Epithelial cell of proximal tubule (primary cell): ENCODE measurements at places on chromosomes 7 and 10. TPM values are rescaled to one million over a fixed set of nuclear protein-coding genes. Genes with fewer than 3 reads are reported as not detected.

ECHDC3 gene
- 20.2 and 26.3 TPM in 2 replicates for total RNA-seq

PIK3AP1 gene
- total RNA-seq: 4.1 and 4.2 TPM in 2 replicates

EN2 gene
- not detected in 2 replicates for total RNA-seq

- no peak for DNase-seq
Measured at GRCh38 chr7:116786791-116787443, 75.5 kb upstream of the CAPZA2 start.

GRCh38 chr7:98423043-98423442 is 22.2 kb upstream of the BAIAP2L1 start:
- DNase-seq: no peak

DNA sequence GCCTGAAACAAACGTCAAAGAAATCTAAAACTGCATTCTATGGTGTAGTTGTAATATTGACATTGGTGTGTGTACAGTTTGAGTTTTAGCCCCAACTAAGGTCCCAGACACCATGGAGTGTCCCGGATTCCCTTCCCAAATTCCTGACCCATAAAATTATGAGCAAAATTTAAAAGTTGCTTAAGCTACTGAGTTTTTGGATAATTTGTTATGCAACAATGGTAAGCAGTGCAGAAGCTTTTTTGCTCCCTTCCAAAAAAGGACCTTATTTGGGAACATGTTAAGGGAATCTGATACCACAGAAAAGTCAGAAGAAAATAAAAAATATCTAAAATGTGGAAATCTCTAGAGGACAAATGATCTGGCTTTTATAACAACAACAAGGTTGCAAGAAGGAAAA is 63.3 kb upstream of the KMT2E start:
- no peak for DNase-seq

DNA sequence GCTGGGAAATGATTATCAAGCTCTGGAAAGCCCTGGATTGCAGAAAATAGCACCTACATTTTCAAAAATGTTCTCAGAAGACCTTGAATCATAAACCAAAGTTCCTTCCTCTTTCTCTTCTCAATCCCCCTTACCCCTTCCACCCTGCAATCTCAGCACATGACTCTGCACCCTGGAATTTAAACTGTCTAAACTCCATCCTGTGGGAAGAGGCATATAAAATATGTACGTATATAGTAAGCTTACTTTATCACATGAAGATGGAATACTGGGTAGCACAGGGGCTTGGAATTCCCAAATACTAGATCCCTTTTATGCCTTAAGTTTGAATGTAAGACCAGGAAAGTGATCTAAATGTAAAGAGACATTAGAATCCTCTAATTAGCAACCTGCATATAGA is 7.7 kb downstream of the AGMO start:
- no peak for DNase-seq

GRCh38 chr7:130400120-130400572 is 19.9 kb downstream of the CPA1 start:
- no peak for DNase-seq

DNA sequence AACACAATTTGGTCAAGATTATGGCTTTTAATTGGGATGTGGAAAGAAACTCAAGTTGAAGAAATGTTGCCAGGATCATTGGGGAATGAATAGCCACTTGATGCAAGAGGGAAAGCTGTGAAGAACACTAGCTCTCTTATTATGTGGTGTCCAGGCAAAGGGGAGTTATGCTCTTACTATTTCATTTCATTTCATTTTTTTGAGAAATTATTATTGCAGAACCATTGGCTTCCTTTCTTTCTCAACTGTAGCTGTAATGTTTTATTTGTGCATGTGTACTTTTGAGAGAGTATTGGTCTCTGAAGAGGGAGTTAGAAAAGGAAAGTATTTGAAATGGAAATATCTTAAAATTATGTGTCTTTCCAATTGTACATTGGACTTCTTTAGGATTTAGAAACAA is 312.6 kb upstream of the BMPER start:
- no peak for DNase-seq

DNA sequence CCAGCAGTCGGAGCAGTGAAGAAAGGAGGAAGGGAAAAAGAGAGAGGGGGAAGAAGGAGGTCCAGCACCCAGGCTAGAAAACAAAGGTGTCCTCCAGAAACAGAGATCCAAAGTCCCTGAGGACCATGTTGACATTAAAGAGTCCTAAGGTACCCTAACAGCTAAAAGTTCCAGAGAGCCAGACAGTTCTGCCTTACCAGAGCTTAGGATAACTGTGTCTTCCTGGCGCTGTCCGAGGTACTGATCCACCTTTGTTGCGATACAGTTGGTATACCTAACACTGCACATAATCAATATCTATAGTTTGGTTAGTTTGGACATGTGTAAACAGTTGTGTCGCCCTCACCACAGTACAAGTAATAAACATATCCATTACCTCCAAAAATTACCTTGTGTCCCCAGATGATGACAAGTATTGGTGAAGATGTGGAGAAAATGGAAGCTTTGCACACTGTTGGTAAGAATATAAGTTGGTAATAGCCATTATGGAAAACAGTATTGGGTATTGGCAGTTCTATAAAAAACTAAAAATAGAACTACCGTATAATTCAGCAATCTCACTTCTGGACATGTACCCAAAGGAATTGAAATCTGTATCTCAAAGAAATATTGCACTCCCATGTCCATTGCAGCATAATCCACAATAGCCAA is 59.8 kb downstream of the GRID1 start:
- no peak for DNase-seq

- DNase-seq: no peak
Measured at GRCh38 chr7:35613150-35613549, 81.8 kb downstream of the HERPUD2 start.

CALY gene
- 1.5 TPM in 1 of 2 replicates, not detected in the other for total RNA-seq

DNA sequence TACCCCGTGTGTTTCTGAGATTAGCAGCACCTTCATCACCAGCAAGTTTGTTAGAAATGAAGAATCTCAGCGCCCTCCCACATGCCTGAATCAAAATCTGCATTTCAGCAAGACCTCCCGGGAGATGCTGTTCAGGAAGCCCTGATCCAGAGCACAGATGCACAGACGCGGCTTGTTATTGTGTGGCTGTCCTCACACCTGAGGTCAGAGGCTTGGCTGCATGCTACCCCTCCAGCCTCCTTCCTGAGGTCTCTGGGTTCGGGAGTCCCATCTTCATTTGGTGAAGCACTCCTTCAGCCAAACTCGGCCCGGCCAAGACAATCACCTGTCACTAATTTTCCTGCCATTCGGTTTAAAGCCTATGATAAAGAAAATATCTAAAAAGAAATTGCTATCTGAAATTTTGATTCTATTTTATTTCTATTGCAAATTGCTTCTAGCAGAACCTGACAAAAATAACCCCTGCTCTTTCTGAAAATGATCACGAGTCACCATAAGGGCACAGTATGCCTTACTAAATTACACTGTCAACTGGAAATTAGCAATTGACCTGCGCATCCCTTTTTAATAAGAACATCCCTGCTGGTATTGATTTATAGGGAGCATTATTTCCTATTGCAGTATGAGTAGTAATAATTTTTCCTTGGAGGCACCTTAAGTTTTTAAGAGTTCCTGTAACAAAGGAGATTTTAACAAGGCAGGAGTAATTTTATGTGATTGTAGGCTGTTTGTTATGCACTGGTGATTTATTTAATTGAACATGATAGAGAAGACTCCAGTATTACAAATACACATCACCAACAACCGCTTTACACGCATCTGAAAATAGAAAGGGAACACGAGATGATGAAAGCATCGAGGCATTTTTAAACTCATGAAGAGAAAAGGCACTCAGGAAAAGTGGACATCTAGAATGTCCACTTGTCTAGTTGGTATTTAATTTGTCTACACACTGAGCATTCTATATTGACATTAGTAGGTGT is 49.5 kb downstream of the VSTM2A start:
- no peak for DNase-seq

CYP3A7 gene
- 0.12 TPM in 1 of 2 replicates, not detected in the other for total RNA-seq

FAM25C gene
- 7.0 TPM in 1 of 2 replicates, not detected in the other for total RNA-seq

SYPL1 gene
- 62.2 and 64.5 TPM in 2 replicates for total RNA-seq

TAS2R41 gene
- total RNA-seq: not detected in 2 replicates

DNA sequence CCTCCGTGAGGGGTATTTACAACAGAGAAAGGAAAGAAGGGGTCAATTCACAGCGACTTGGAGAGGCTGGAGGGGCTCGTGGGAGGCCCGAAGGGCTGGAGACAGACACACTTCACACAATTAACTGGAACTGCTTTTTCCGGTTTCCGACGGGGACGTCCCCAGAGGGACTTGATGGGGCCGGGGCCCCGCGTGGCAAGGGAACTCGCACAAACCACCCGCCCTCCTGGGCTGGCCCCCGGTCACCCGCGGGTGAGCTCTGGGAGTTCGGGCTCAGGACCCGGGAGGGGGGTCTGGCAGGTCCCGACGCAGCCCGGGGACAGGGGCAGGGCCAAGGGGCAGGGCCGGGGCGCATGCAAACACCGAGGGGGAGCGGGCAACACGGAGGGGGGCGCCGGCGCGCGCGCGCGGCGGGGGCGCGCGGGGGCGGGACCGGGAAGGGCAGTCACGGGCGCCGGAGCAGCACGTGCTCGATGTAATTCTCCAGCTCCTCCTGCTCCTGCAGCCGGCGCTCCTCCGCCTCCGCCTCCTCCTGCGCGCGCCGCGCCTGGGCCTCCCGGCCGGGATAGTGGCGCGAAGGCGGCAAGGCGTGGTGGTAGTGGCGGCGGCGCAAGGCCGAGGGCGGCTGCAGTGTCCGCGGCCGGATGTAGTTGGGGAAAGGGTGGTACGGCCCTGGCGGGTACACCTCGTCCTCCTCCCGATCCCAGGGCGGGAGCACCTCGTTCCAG is 2.7 kb downstream of the VGF start:
- no peak for DNase-seq

SH3PXD2A gene
- 4.8 and 5.8 TPM in 2 replicates for total RNA-seq

ZNF727 gene
- not detected in 2 replicates for total RNA-seq

- no peak for DNase-seq
Measured at GRCh38 chr7:44244282-44244681, 43.5 kb downstream of the YKT6 start.

DNA sequence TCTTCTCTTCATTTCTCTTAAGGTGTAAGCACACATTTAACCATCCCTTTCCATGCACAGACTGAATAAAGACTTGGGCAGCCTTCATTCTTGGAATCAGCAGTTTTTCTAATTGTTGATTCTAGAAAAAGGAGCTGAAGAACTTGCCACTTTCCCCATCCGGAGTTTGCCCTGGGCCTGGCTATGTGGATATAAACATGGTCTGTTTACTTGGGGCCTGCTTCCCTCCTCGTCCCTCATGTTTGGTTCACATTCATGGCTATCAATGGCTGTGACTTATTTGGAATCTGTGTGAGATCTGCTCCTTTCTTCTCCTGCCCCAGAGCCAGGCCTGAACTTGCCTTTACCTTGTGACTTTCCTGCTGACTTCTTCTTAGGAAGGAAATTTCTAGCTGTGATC is 199.3 kb downstream of the LRMDA start:
- no peak for DNase-seq

GRCh38 chr7:128937647-128938543 is at the start of gene IRF5:
TSS of gene IRF5 (plus strand) at chr7:128937927. CDS start at chr7:128942082, 4,155 bp downstream.
- DNase-seq: no peak

DNA sequence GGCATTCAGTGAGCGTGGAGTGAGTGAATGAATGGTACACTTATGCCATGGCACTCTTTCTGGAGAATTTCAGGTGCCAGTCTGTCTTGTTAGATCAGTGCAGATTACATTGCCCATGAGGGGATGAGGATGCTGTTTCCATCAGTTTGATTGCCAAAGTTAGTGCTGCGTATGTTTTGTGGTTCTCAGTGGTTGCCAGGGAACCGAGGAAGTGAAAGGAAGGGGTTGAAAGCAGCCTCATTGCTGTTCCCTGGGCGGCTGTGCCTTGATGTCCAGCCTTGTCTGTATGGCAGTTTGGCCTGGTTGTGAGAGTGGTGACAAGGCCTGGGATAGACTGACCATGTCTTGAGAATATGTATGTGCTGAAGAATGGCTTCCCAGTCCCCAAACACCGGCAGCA is 30.2 kb downstream of the WBP1L start:
- DNase-seq: no peak

- DNase-seq: no peak
Measured at GRCh38 chr10:24813856-24814255, 90.2 kb upstream of the ARHGAP21 start.

- DNase-seq: peak; percentile 94
Measured at GRCh38 chr10:3805201-3805790, 20.3 kb upstream of the KLF6 start.

- DNase-seq: no peak
Measured at GRCh38 chr10:124262234-124262865, 156.4 kb downstream of the OAT start.

MYPN gene
- 0.36 and 0.98 TPM in 2 replicates for total RNA-seq

ASZ1 gene
- total RNA-seq: not detected in 2 replicates

FAM20C gene
- 84.2 and 85.0 TPM in 2 replicates for total RNA-seq

DNA sequence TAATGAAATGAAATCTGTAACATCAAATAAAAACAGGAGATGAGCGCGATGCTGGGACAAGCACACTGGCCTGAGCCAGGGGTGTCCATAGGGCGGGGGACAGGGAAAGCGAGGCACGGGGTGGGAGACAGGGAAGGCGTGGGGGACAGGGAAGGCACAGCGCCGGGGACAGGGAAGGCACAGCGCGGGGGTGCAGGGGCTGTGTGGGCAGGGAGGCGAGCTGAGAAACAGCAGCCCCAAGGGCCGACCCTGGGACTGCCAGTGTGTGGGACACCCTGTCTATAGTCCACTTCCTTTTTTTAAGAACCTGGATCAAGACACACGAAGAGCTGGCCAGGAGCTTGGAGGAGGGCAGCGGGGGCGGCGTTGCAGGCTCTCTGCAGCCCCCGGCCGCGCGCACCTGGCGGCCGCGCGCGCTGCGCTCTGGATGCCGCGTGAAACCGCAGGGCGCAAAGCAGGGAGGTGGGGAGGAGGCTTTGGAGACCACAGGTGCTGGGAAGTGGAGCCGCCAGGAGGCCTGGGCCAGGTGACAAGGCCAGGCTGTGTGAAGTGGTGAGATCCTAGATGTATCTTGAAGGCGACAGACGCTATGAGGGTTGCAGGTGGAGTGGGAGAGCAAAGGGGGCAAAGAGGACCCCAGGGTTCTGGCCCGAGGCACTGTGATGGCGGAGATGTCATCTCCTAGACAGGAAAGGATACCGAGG is 157.7 kb downstream of the COBL start:
- DNase-seq: no peak

IL15RA gene
- total RNA-seq: 12.5 and 24.5 TPM in 2 replicates

CYP26C1 gene
- total RNA-seq: 0.06 and 0.43 TPM in 2 replicates

GRCh38 chr10:132910901-132911785 is 31.2 kb downstream of the CFAP46 start:
- DNase-seq: no peak

GRCh38 chr7:44772440-44772839 is 23.8 kb downstream of the ZMIZ2 start:
- no peak for DNase-seq

DNA sequence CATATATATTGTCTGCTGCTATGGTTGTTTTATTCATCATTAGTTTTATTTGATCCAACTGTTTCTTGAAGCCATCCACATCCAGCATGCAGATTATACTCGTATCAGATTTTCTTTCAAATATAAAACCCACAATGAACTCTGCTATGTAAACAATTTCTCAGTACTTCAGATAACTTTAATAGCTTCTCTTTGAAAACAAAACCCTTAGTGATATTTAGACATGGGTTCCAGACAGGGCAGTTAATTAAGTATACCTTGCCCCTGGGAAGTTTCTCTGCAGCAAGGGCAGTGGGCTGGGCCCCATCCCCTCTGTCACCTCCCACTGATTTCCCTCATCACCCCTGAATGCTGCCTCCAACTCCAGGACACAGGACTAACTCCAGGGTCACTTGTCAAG is 104.3 kb downstream of the GFRA1 start:
- no peak for DNase-seq

GRCh38 chr7:131235489-131236317 is 92.0 kb upstream of the MKLN1 start:
- DNase-seq: peak; percentile 89

UCMA gene
- not detected in 2 replicates for total RNA-seq
